T-cell (primary cell): ENCODE measurements at places on chromosomes 12 and 14.

- DNase-seq: no peak
These were observed 619 bp upstream of the NTN4 start for GRCh38 chr12:95790917-95791849.

GRCh38 chr14:77746064-77746702 is 14.8 kb downstream of the SNW1 start:
- DNase-seq: no peak

GRCh38 chr12:132114667-132115066 is 29.5 kb downstream of the DDX51 start:
- no peak for DNase-seq

DNA sequence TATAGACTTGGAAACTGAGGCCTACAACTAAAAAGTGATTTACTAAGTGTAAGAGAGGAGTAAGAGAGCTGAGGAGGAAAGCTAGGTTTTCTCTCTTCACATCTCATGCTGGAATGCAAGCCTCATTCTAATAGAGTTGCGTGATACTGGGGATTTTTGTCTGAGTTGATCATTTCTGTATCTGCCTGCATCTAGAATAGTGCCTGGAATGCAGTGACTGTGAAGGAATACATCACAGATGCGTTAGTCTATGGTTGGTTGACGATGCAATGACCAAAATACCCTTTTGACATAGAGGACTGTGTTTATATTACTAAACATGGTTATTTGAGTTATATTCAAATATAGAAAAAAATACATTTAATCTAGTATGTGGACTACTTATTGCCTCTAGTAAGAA is 9.2 kb upstream of the TMEM117 start:
- DNase-seq: no peak

GRCh38 chr12:2194060-2194459 is 141.3 kb downstream of the CACNA1C start:
- no peak for DNase-seq

- DNase-seq: no peak
These were observed 19.3 kb downstream of the CGRRF1 start for GRCh38 chr14:54528973-54529372.
